ENCODE measurements at places on chromosomes 13 and 19. TPM values are rescaled to one million over a fixed set of nuclear protein-coding genes. Genes with fewer than 3 reads are reported as not detected.

DNA sequence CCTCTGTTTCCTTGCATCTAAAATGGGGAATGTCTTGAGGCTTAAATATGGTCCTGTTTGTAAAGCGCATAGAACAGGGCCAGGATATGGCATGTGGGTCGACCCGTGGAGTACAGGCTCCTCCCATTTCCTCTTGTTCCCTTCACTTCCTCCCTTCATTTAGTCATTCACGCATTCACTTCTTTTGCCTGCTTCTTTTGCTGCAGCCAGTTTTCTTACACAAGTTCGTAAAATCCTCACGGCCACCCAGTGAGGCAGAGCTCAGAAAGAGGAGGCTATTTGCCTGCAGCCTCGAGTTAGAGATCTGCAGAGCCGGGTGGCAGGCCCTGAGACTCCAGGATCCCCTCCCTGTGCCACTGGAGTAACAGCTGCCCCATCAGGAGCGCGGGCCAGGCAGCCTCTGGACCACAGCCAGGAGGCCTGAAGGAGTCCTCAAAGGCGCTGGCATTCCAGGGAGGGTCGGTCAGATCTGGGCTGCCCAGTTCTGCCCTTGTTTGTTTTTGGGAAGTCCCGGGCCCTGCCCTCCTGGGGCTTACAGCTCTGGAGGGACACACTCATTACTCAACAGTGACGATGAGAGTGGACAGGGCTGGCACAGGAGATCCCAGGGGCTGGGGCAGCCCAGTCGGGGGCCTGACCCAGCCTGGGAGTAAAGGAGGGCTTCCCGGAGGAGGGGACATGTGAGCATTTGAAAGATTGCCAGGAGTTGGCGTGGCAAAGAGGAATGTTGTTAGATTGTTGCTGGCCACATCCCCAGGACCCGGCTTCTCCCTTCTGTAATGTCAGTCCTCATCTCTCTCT, 4.6 kb downstream of the PPP5C start:
- no peak for DNase-seq

- DNase-seq = no peak
Measured at GRCh38 chr19:52936151-52936953, 13.1 kb upstream of the ZNF888 start.

DNA sequence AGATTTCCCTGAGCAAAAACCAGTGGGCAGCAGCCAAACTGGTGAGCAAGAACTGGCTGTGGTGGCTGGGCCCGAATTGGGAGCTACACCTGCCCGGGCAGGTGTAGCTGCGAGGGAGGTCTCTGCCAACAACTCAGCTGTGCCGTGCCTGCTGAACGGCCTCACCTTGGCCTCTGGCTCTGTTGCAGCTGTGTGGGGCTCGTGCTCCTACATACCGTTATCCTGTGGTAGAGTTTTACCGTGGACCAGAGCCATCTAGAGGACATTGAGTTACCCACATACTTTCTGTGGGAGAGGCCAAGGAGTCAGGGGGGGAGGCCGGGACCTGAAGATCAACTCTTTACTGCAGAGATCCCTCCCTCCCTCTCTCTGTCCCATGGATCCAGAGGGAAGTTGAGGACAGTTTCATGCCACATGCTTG, 113.2 kb downstream of the TM9SF2 start:
- DNase-seq = no peak

GRCh38 chr19:53333066-53333462, 485 bp upstream of the ZNF845 start:
- peak; percentile 30 for DNase-seq

GRCh38 chr13:111020021-111020420, 95.1 kb upstream of the ARHGEF7 start:
- DNase-seq = no peak

Gene TIMM44
- 75.2 TPM for total RNA-seq

Gene KIR3DL2
- total RNA-seq = not detected
